Upper lobe of right lung (tissue), 1 donor: ENCODE measurements at places on chromosomes 4 and X. TPM values are rescaled to one million over a fixed set of nuclear protein-coding genes. Genes with fewer than 3 reads are reported as not detected.

Gene NDNF
- total RNA-seq, result 201 TPM

- peaks cover 23% of the 10 kb centered on the region for H3K4me1 ChIP-seq
- DNase-seq, result no peak
- H3K36me3 ChIP-seq, result no peaks in the 10 kb centered on the region
- H3K27ac ChIP-seq, result no peak overlapping the region
- H3K4me3 ChIP-seq, result no peak overlapping the region
These were observed 85.5 kb downstream of the CAMK2D start for GRCh38 chr4:113675731-113676697.

- no peak overlapping the region for H3K4me3 ChIP-seq
- no peaks in the 10 kb centered on the region for H3K4me1 ChIP-seq
- H3K27ac ChIP-seq, result no peak overlapping the region
- no peak for DNase-seq
- no peaks in the 10 kb centered on the region for H3K27me3 ChIP-seq
These were observed 726.9 kb downstream of the PDHA2 start for GRCh38 chr4:96566755-96567154.

DNA sequence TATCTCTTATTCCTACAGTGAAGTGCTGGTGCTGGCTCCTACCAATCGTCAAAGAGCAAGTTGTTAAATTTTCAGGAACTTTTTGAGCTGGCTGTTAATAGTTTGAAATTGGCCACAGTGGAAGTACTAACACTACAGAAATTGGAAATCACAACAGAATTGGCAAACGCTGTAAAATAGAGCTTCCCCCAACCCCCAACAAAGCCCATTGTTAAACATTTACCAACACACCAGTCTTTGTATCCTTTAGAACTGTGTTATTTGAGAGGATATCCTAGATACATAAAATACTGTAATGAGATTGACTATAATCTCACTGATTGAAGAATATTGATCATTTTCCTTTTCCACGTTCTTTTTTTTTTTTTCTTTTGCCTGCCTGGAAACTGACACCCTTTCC lies 37.4 kb downstream of the FAM241A start:
- H3K4me3 ChIP-seq, result no peak overlapping the region
- H3K27ac ChIP-seq, result no peak overlapping the region
- no peak for DNase-seq

GRCh38 chr4:137524725-137525369 lies 7.4 kb downstream of the PCDH18 start:
- no peak overlapping the region for H3K4me3 ChIP-seq
- no peaks in the 10 kb centered on the region for H3K4me1 ChIP-seq
- H3K27ac ChIP-seq, result no peak overlapping the region
- H3K36me3 ChIP-seq, result peaks cover 3% of the 10 kb centered on the region
- no peak for DNase-seq

DNA sequence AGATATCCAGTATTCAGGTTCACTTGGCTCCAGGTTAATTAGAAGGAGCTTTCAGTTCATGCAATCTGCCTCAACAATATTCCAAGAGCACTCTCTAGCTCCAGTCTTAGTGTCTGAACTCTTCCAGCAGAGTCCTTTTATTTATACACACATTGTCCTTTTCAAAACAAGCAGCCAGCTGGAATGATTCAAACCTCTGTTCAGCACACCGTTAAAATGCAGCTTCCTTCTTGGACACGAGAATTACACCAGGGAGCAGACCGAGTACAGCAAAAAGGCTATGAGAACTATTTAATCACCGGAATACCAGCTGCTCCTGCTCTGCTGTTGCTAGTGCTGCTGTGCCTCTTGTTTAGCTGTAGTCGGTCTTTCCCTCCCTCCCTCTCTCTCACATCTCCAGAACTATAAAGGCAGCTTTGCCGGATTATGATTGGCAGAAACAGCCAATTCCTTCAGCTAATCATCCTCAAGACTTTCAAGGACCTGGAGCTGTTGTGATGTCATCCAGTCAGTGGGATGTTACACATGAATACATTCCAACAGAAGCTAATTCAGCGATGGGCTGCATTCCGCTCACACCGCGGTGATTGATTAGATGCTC lies at the start of gene NDST4:
Gene NDST4, minus strand, starts transcription at position 115 of the 601 bp plus-strand sequence. CDS start 36,584 bp downstream, outside the sequence.
- no peak within 1 kb of the TSS for H3K27ac ChIP-seq
- no peak for DNase-seq
- no peaks in the 10 kb centered on the region for H3K36me3 ChIP-seq
- H3K4me1 ChIP-seq, result no peaks in the 10 kb centered on the region
- no peak within 1 kb of the TSS for H3K4me3 ChIP-seq
- no peaks in the 10 kb centered on the region for H3K27me3 ChIP-seq
